ENCODE measurements at places on chromosomes 1 and 21. TPM values are rescaled to one million over a fixed set of nuclear protein-coding genes. Genes with fewer than 3 reads are reported as not detected.

DNA sequence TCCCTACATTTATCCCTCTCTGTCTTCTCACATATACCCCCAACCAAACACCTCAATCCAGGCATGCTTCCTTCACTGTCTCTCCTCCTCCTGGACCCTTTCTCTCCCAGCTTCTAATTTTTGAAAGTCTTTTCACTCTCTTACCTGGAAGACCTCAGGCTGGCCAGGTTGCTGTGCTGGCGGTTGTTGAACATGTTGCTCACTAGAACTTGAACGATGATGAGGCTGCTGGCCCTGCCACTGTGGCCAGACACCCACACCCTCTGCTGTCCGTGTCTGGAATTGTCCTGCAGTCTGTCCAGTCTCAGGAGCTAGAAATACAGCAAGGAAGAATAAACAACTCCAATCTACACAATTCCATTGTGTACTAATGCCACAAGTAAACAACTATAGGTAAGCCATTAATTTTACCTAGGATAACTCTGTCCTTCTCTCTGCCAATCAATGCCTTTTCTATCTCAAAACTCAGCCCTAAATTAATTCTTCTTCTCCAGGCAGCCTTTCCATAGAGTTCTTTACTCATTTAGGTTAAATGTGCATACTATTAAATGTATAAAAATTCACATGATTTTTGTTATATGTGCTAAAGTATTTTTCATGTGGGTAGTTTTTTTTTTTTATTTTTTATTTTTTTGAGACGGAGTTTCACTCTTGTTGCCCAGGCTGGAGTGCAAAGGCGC lies 5.1 kb upstream of the CTSK start:
- no peak for DNase-seq

The CFAP141 gene
- total RNA-seq: not detected

The SYT14 gene
- 0.49 TPM for total RNA-seq

- no peak for DNase-seq
These were observed 15.6 kb upstream of the CHIA start for GRCh38 chr1:111275079-111275478.

The RIPPLY3 gene
- total RNA-seq: not detected

- no peak for DNase-seq
These were observed 1.6 kb upstream of the EFNA1 start for GRCh38 chr1:155125946-155126555.

The SPRR3 gene
- 1,163 TPM for total RNA-seq

The WASF2 gene
- 58.9 TPM for total RNA-seq

The TIE1 gene
- 36.1 TPM for total RNA-seq

The RHD gene
- total RNA-seq: not detected

GRCh38 chr1:94301186-94301585 lies 63.8 kb upstream of the ARHGAP29 start:
- no peak for DNase-seq

- no peak for DNase-seq
These were observed 1.7 kb upstream of the NENF start for GRCh38 chr1:212430955-212431394.

- no peak for DNase-seq
These were observed 15.6 kb downstream of the TNNT2 start for GRCh38 chr1:201361652-201362504.

DNA sequence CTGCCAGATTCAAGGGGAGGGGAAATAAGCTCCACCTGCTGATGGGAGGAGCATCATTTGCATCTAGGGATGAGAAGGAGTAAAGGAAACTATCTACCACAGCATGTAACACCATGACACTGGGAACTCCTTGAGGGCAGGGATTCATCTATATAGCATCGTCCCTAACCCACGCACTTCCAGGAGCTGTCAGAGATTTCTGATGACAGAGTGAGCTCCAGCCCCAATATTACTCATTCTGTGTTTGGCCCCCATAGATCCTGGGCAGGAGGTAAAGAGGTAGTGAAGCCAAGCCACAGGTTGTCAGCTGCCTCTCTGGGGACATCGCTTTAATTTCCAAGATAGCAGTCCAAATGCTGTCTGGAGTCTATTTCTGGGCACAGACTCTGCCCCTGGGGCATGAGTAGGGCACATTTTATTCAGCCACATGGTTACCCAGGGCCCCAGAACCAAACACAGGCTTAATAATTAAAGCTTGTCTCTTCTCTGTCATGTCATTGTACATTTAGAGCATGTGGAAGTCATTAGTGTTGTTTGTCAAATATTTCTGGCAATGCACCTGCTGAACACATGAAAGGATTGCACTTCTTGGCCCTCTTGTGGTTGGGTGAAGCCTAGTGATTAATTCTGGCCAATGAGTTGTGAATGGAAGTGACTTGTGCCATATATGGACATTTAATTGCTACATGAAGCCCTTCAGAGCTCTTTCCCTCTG lies 105.9 kb upstream of the POU3F1 start:
- no peak for DNase-seq

DNA sequence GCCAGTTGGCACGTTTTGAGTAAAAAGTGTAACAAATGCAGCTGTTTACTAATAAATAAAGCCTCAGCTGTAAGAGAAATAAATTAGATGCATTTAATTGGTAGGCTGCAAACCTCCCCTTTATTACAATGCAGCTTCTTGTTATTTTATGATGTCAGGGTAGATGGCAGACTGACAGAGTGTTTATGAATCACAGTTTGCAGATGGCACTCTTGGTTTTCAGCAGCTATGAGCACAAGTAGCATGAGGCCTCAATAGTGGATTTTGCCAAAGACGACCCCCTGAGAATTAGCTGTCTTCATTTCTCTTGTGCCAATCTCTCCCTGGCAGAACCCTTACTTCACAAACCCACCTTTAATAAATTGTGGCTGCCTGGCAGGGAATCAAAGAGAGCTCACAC lies 161.2 kb upstream of the C1orf87 start:
- no peak for DNase-seq

GRCh38 chr1:13549021-13549420 lies 34.6 kb upstream of the PDPN start:
- DNase-seq: no peak

DNA sequence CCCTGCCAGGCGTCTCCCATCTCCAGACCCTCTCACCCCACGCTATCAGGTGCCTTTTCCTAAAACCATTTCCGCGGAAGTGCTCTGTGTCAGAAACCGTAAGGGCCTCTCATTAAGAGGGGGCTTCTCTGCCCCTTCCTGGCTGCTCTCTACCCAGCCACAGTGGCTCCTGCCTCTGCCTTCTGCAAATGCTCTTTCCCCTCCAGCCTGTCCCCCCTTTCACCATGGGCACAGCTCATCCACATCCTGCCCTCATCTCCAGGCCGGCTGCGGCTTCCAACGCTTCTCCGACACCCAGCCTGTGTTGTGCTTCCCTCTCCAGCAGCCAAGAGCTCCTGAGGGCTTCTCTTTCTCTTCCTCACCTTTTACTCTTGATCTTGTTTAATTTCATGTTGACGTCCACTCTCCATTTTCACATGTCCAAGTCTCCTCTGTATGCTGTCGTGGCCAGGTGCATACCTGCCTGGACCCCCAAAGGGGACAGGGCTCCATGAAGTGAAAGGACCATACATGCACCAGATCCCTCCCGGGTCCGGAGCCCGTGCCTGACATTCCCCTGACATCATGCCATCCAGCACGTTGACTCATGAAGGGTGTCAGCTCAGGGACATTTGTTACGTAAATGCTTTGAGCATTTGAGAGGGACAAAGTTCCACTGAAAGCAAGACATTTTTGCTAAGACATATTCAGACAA lies 306.5 kb downstream of the AJAP1 start:
- no peak for DNase-seq

The CNR2 gene
- not detected for total RNA-seq

- DNase-seq: no peak
These were observed 16.9 kb downstream of the FAAH start for GRCh38 chr1:46411010-46411405.

The PTPN7 gene
- total RNA-seq: 7.9 TPM

DNA sequence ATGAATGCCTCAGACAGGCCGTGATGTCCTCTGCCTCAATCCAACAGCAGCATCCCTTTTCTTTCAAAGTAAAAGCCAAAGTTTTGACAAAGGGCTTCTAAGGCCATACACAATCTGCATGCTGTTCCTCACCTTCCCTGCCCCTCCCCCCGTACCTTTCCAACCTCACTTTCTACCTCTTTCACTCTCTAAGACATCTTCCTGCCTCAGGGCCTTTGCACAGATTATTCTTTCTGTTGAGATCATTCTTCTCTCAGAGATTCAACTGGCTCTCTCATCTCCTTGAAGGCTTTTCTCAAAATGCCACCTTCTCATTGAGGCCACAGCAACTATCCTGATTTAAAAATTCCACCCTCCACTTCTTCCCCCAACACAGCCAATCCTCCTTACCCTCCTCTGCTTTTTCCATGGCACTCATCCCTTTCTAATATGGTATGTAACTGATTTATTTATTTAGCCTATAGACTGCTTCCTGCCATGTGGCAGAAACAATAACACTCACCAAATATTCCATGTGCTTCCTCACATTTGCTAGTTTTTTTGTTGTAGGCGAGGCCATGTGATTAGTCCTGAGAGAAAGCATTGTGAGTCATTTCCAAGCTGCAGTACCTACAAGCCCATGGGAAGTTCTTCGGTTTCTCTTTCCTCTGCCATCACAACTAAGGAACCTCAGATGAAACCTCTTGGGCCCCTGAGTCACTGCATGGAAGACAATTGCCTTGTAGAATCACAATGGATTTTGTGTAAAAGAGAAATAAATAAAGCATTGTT lies 58.7 kb upstream of the GADD45A start:
- no peak for DNase-seq

- DNase-seq: no peak
These were observed 31.9 kb upstream of the FHAD1 start for GRCh38 chr1:15215116-15215515.

DNA sequence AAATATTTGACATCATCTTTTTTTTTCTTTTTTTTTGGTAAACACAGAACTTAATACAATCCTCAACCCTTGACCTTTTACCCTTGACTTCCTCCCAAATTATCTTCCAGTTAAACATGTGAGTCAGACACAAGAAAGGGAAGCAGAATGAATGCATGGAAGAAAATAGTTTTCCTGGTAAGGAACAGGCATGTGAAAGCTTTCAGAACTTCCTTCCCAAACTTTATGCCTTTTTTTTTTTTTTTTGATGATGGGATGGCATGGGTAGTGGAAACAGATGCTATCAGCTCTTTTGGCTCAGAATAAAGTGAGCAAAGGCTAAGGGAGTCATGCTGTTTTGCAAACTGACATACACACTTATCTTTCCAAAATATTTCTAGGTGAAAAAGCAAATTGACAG lies 1079.1 kb downstream of the TTLL7 start:
- DNase-seq: no peak

The SYNC gene
- 13.0 TPM for total RNA-seq

- DNase-seq: no peak
These were observed 6.4 kb downstream of the ARHGEF19 start for GRCh38 chr1:16205891-16206546.

DNA sequence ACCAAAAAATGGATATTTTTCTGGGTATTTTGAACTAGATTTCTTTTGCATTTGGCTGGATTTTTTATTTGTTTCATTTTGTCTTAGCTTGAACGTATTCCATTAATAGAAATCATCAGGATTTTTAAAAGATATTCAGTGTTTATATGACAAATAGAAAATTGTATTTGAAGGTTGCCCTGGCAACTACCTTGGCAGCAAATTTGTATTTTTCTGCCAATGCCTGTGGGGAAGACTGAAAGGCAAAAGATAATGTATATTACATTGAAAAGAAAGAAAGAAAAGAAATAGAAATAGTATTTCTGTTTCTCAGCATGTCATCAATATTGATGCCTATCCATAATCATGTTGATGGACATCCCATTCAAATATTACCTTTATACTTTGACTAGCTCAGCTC lies 16.8 kb downstream of the VCAM1 start:
- no peak for DNase-seq

- DNase-seq: no peak
These were observed 155.6 kb upstream of the NBPF11 start for GRCh38 chr1:148307583-148308185.

DNA sequence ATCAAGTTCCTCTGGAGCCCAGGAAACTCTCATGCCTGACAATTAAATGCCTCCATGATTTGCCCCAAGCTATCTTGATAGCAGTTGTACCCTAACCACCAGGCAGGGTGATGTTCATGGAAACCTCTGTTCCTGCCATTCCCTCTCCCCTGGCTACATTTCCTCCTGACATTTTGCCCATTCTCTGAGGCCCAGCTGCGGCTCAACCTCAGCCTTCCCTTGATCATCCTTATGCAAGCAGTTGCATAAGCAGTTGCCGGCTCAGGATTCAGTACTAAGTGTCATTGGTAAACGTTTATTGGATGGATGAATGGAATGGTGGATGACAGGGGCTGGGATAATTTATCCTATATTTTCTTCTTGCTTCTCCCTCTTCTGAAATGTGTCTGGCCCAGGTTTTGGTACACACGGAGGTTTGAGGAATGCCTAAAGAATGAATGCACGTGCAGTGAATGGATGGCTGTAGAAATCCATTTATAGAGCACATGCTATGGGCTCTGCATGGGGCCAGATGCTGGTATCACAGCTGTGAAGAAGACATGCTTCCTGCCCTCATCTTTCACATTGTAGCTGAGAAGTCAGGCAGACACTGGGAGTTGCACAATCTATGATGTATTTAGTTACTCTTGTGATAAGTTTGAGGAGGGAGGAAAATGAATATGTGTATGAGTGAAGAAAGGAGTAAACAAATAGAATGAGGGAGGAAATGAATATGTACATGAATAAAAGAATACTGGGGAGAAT lies 261.8 kb downstream of the FOXD2 start:
- no peak for DNase-seq

The TSSK3 gene
- not detected for total RNA-seq

- no peak for DNase-seq
These were observed 12.0 kb downstream of the PPFIA4 start for GRCh38 chr1:203038217-203038741.

DNA sequence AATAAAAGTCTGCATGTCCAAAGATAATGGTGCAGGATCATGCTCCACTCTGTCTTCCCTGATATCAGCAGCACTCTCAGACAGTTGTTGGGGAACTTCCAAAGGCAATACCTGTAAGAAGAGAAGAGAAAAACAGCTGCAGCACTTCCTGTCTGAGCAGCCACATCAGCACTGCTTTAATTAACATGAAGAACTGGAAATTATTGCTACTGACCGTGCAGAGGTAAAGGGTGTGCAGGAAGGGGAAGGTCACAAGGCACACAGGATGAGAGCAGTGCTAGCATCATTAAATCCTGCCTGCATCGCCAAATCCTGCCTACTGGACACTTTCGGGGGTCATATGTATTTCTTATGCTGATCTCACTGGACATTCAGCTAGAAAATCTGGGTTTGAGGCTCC lies 379.0 kb downstream of the LMX1A start:
- DNase-seq: no peak

The NKAIN1 gene
- total RNA-seq: not detected

- no peak for DNase-seq
These were observed 206.5 kb downstream of the NRIP1 start for GRCh38 chr21:14858311-14858710.

The KAZN gene
- 29.5 TPM for total RNA-seq

Data from vagina (tissue), 2 donors.